SW 1271 (cell line): ENCODE measurements at places on chromosomes 1 and 21.

DNA sequence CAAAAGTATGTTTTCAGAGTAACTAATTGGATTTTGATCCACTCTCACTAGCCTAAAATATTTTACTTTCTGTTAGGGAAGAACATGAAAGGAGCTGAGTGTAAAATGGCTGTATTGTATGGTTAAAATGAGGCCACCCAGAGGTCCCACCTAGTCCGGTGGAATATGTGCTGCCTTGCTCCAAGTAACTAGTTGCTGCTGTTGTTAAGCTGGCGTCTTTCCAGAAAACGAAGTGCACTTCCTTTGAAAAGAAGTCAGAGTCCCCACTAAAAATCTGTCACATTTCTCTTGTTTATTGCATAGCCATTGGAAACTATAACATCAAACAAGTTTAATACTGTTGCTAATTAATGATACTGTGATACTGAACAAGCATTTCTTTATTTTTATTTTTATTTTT is 3.2 kb downstream of the SLC25A33 start:
- DNase-seq: no peak

- DNase-seq: no peak
Observed at GRCh38 chr1:6475381-6476133, 9.6 kb upstream of the TNFRSF25 start.

GRCh38 chr1:151537112-151537511 is 3.0 kb upstream of the TUFT1 start:
- DNase-seq: peak; percentile 65

DNA sequence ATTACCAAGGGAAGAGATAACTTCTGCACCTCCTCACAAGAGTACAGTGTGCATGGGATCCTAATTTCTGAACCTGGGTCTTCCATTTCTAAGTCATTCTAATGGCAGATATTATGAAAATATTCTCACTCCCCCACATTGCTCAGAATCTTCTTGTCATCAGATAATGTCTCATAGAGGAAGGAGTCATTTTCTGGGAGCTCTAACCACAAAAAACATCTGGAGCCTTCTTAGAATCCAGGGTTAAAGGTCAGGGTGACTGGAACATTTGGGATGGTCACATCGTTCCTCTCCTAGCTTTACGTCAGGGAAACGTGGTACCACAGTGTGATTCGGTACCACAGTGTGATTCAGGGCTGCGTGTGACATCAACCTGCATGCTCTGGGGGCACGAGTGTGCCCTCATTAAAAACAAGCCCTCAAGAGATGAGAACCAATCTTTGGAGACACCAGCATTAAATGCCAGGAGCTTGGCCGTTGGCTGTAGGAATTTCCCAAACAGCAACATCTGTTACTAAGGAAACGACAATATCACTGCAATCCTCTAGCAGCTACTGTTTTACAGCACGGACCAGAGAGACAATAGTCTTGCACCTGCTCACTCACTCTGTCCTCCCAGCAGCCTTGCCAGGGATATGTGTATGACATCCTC is 179.1 kb downstream of the PSMG1 start:
- DNase-seq: no peak

GRCh38 chr21:44658541-44658910 is 794 bp downstream of the KRTAP12-3 start:
- DNase-seq: no peak

- no peak for DNase-seq
Observed at GRCh38 chr1:45016090-45016697, 4.1 kb downstream of the UROD start.

DNA sequence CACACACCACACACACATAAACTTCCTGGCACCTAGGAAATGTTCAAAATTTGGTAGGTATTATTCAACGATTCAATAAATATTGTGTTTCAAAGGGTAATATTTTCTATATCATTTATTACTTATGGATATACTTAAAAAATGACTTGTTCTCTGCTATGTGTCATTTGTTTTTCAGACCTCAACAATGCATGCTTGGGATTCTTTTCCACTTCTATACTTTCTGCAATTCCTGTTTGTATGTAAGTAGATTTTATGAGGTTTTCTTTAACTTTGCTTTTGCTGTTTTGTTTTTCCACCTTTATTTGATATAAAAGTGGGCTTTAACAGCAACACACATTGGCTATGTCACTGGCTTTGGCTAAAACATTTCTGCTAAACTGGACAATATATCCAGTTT is 3.5 kb downstream of the CEP170 start:
- DNase-seq: no peak

GRCh38 chr1:109630898-109631512 is 11.4 kb downstream of the AMPD2 start:
- DNase-seq: no peak

- no peak for DNase-seq
Observed at GRCh38 chr1:172867216-172867818, 183.4 kb downstream of the TNFSF18 start.

- DNase-seq: no peak
Observed at GRCh38 chr1:84687714-84688462, 2.4 kb downstream of the SSX2IP start.

- DNase-seq: no peak
Observed at GRCh38 chr21:18831942-18832676, 428.5 kb upstream of the TMPRSS15 start.

DNA sequence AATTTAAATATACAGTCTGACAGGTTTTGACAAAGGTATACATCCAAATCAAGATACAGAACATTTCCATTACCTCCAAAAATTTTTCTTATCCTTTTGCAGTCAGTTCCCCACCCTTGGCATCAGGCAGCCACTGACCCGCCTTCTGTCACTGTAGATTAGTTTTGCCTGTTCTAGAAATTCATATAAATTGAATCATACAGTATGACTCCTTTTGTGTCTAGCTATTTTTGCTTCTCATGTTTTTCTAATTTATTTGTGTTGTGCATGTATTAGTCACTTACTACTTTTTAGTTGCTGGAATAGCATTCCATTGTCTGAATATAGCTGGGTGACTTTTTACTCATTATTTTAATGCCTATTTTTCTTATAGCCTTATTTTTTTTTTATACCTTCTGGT is 3.8 kb downstream of the UTP25 start:
- DNase-seq: no peak

DNA sequence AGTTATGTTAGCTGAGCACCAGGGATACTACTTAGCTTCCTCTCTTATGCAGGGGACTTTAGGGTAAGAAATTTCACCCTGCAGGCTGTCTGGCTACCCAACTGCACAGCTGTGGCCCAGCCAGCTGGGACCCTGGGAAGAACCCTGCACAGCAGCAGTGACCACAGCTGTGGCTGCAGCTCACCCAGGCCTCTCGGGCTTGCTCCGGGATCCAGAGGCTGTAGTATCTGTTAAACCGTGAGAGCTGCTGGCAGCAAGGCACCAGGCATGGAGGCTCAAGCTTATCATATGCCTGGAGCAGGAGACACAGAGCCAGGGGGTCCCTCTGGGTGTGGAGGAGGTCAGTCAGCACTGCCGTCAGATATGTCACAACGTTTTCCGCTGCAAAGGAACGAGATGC is 40.3 kb downstream of the URB1 start:
- no peak for DNase-seq
